WTC11 (cell line): ENCODE measurements at places on chromosomes 16 and 17. TPM values are rescaled to one million over a fixed set of nuclear protein-coding genes. Genes with fewer than 3 reads are reported as not detected.

DNA sequence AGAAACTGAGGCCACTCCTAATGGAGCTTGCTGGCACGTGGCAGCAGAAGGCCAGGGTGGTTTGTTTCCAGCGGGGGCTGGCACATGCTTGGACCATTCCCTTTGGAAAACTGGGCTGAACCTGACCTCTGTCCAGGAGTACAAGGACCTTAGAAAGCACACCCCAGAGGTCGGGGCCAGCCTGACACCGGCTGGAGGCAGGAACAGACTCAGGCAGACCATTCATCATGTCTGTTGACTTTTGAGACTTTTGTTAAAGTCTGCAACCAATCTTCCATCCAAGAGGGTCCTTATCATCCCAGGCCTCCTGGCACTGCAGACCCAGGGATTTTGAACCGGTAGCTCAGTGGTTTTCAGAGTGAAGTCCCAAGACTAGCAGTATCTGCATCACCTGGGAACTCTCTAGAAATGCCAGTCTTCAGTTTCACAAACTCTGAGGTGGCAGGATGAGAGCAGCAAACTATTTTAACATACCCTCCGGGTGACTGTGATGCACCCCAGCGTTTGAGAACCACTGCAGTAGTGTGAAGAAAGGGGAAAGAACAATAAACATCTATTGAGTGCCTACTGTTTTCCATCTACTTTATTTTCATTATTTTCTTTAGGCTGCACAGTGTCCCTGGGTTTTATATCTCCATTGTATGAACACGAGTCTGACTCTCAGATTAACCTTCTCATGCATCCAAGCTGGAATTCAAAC, 145.3 kb upstream of the PLCG2 start:
- H3K36me3 ChIP-seq, result no peaks in the 10 kb centered on the region
- peaks cover 70% of the 10 kb centered on the region for H3K4me1 ChIP-seq
- H3K4me3 ChIP-seq, result no peak overlapping the region

DNA sequence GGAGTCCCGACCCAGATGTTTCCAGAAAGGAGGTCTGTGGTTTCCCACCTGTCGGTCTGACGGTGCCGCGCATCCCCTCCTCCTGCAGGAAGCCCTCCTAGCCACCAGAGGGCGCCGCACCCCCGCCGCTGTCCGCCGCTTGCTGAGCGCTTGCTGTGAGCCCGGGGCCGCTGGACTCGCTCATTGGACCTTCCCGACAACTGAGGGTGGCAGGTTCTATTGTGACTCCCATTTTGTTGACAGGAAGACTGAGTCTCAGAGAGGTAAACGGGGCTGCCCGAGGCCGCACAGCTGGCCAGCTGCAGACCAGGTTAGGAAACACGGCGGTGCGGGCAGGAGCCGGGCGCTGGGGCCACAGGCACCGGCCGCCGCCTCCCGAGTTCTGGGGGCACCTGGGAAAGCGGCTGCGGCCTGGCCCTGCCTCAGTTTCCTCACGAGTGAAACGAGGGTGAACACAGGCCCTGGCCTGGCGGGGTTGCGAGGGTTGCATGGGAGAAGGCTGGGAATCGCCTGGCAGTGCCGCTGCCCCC, 191.1 kb upstream of the CIBAR2 start:
- no peak overlapping the region for H3K27ac ChIP-seq
- 0 out of 2 replicates have a peak, but pooled peaks cover 4% of the 10 kb centered on the region for H3K36me3 ChIP-seq
- DNase-seq, result peak; percentile 81

TERB1 gene
- total RNA-seq, result not detected in 3 replicates

GINS3 gene
- total RNA-seq, result 7.3 to 11.6 TPM (median 9.8 TPM) in 3 replicates

GRCh38 chr16:63581570-63581969, 1540.3 kb downstream of the CDH11 start:
- no peaks in the 10 kb centered on the region for H3K36me3 ChIP-seq
- H3K4me1 ChIP-seq, result peaks cover 25% of the 10 kb centered on the region
- H3K27ac ChIP-seq, result no peak overlapping the region
- no peak for DNase-seq
- no peak overlapping the region for H3K4me3 ChIP-seq
- no peaks in the 10 kb centered on the region for H3K27me3 ChIP-seq
